ENCODE measurements at places on chromosomes 7 and 10.

DNA sequence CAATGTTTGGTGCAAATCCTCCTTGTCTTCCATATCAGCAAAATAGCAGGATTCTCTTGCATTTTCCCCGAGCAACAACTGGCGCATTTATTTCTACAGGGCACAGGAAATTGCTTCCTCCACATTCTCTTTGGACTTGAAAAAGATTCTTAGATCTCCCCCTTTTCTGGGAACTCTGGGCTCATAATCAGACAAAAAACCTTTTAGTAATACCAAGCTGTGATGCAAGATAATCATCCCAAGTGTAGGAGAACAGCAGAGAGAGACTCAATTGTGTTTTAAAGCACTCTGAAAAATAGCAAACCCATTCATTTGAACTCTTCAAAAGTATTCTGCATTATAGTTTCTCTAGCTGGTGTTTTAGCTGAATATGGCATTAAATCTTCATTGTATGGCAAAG lies 419.6 kb upstream of the NPVF start:
- no peak for DNase-seq

GRCh38 chr10:126781450-126782216 lies 111.1 kb upstream of the C10orf90 start:
- no peak for DNase-seq

DNA sequence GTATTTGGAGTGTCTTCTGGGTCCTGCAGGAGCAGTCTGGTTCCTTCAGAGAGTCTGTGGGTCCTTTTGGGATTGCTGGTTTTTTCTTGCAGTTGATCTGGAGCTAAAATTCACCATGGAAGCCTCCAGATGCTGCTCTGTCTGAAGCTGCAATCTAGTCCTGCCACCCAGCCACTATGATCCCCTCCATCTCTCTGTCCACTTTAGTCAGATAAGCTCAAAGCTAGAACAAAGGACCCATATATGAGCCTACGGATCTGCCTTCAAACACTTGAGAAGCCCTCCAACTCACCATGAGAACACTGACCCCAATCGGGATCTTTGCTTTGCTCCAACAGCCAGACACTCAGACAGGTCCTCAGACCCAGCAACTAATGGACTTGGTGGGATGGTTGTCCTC lies 618 bp upstream of the TBXAS1 start:
- DNase-seq: no peak

DNA sequence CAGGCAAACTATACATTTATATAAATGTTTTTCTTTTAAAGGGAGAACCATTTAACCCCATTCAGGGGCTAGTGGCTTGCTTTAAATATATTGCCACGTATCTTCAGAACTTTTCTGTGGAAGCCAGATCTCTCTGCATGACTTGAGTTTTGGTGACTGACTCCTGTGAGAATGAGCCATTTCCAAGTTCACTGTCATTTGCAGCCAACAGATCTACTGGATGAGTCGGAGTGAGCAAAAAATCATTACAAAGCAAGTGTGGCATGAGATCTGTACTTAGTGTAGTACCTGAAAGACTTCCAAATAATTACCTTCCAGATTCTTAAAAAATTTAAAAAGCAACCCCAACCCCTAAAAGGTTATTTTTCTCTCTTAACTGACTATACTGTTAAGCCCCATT lies 45.6 kb downstream of the PDSS1 start:
- DNase-seq: no peak

DNA sequence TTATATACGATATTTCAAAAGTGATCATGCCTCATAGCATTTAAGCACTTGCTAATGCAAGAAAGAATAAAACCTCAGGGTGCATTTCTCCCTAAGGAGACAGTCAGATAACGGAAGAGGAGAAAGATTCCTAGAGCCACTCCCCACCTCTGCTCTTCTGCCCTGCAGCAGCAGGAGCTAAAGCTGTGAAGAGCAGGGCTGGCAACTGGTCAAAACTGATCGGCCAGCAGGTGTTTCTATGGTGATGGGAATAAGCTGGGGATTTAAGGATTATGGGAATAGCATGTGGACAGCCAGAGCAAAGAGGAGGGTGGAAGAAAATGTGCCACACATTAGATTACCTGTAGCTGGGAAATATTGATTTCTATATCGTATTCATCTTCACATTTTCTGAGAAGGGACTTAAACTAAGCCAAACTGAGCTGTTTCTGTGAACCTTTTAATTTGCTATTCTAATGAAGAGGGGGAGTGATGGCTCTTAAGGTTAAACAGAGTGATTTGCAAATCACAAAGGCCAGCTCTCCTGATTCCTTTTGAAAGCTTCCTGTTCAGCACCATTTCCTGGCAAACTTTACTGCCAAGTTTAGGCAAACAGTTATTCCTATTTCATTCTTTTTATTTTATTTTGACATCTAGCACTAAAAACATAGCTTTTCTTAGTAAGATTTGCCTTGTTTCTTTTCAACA lies 268.9 kb upstream of the PFKP start:
- DNase-seq: no peak

DNA sequence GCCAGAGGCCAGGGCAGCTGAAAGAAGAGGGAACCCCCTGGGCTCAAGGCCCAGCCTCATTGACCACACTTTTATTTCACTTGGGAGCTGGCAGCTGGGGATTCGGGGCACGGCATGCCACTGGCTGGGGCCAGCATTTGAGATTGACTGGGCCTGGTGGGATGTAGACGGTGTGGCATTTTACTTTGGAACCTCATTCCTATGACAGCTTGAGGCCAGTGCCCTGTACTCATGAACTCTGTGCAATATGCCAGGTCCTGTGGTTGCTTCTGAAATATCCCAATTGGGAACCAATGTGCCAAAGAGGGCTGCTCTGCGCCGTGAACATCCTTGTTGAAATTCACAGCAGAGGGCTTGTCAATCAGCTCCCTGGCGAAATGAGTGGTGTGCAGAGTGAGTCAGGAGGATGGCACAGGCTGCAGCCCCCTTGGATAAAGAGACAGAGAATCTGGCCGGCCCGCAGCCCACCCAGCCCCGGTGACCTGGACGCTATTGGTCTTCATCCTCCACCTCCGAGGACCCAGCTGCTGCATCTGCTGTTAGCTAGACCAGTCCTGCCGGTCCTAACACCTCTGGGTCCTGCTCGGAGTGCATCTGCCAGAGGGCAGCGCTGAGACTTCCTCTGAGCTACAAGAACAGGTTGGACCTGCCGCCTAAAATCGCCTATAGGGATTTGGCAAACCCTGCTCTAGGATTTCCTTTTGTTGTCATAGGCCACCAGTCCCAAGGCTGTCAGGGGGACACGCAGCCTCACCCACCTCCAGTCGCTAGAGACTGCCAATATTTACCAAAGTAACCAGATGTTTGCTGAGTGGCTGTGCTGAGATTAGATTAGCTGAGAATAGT lies 58.0 kb downstream of the PRKAG2 start:
- DNase-seq: no peak

GRCh38 chr7:151761231-151761630 lies 115.7 kb downstream of the PRKAG2 start:
- no peak for DNase-seq

- DNase-seq: no peak
Observed at GRCh38 chr10:116980041-116980440, 24.9 kb downstream of the SHTN1 start.

GRCh38 chr10:79403441-79404230 lies 41.8 kb downstream of the ZCCHC24 start:
- DNase-seq: no peak

DNA sequence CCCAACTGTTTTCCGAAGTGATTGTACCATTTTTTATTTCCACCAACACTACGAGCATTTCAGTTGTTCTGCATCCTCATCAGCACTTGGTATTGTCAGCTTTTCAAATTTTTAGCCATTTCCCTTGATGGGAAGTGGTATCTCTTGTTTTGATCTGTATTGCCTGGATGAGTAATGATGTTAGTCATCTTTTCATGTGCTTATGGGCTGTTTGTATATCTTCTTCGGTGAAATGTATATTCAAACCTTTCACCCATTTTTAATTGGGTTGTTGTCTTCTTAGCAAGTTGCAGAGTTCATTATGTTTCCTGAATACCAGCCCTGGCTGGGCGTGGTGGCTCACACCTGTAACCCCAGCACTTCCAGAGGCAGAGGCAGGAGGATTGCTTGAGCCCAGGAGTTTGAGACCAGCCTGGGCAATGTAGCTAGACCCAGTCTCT lies 22.1 kb downstream of the CLIP2 start:
- DNase-seq: no peak

- no peak for DNase-seq
Observed at GRCh38 chr7:26375726-26376174, 84.1 kb downstream of the SNX10 start.

DNA sequence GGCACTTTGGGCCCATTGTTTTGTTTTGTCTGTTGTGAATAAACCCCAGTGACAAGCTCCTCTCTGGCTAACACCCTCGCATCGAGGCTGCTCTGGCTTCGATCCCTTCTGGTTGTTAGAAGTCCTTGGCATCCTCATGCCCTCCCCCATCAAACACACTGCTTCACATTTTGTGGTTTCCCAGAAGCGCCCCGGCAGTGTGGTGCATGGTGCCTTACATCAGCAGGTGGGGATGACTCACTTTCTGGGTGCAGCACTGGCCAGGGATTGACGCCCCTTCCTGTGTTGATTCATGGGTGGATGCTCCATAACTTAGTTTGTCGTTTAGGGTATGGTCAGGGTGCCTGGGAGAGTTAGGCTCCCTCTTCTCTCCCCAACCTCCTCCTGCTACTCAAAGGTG lies 51.4 kb downstream of the PLPP4 start:
- no peak for DNase-seq

GRCh38 chr10:113399065-113399464 lies 153.8 kb upstream of the HABP2 start:
- no peak for DNase-seq

DNA sequence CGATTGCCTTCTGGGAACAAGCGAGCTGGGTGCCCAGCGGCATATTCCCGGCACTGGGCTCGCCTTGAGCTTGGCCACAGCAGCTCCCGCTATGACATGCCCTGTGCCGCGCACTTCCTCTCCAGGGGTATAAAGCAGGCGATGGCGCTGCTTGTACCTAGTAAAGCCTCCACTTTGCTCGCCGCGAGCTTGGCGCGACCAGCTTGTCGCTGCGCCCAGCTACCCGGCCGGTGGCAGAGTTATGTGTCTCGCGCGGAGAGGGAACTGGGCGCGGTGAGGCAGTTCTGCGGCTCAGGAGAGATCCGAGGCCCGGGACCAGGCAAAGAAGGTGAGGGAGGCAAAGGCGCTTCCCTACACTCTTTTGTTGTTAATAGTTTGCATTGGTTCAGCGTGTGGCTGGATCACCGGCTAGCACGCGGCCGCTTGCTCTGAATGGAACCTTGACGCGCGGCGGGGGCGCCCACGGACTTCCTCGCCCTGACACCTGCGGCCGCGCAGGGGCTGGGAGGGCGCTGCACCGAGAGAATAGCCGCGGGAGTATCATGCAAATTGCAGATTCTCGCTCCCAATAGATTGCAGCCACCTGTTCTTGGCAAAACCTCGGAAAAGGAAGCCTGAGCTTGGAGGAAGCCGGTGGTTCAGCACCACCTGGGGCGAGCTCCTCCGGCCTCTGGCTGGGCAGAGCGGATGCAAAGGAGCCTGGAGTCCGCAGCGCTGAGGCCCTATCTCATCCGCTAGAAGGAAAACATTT lies 3.0 kb upstream of the BUB3 start:
- no peak for DNase-seq

DNA sequence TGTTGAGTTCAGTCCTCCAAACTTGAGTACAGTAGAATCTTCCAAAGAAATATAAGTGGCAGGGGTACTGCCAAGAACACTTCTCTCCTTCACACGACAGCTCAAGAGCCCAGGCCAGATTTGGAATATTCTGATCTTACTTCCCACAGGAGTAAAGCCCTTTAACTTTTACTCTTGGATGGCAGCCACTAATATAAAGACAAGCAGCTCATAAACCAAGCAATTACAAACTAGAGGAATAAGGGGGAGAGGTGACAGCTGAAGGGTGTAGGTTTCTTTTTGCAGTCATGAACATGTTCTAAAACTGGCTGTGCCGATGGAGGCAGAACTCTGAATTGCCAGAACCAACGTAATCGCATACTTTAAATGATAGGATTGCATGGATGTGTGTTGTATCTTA lies 74.8 kb downstream of the SVIL start:
- no peak for DNase-seq

- DNase-seq: no peak
Observed at GRCh38 chr7:90180011-90180585, 25.8 kb downstream of the STEAP1 start.

- no peak for DNase-seq
Observed at GRCh38 chr10:28711041-28711440, 33.7 kb downstream of the BAMBI start.

DNA sequence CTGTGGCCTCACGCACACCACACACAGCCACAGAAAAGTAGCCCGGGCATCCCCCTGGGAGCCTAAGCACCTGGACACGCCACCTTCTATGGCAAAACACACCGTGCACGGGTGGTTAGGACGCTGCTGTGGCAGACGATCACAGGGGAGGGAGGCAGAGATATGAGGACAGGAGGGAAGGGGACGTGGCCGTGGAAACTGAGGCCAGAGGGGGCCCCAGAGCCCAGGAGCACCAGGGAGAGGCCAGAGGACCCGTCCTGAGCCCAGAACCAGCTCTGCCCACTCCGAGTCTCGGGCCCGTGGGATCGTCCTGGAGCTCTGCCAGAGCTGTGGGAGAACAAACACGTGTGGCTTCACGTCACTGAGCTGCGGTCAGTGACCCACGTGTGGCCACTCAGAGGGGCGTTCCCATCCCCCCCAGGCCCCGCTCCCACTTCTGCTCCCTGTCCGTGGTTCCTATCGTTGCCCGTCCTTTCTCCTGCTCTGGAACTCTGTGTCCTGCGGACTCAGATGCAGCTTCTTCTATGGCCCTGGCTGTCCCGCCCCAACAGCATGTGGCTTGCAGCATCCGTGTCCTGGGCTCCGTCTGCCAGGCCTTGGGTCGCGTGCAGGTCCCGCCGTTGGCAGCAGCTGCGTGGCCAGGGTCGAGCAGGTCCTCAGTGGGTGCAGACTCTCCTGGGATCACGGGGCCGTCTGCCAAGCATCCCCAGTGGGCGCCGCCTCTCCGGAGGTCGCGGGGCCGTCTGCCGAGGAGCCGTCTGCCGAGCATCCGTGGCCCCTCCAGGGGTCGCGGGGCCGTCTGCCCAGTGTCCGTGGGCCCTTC lies 31.0 kb downstream of the GET4 start:
- DNase-seq: no peak

GRCh38 chr10:117264782-117265181 lies 23.9 kb downstream of the SLC18A2 start:
- DNase-seq: no peak

DNA sequence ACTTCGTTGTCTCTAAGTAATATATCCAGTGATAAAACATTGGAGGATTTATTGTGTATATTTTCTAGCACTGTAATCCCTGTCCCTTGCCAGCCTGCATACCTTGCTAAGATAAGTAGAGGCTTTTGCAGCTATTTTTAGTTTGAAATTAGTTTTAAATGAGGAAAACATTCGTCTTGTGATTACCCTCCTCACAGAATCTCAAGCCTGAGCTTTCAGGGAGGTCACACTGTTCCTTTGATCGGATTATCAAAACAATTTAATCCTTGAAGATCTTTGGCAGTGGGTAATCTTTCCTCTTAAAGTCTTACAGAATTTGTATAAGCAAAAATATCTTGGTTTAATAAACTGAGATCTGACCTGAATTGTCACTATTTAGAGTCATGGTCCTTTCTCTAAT lies 897.0 kb upstream of the CELF2 start:
- no peak for DNase-seq
